ENCODE measurements at places on chromosomes 5 and 9.

- DNase-seq = no peak
Measured at GRCh38 chr9:107540164-107540561, 50.6 kb upstream of the KLF4 start.

DNA sequence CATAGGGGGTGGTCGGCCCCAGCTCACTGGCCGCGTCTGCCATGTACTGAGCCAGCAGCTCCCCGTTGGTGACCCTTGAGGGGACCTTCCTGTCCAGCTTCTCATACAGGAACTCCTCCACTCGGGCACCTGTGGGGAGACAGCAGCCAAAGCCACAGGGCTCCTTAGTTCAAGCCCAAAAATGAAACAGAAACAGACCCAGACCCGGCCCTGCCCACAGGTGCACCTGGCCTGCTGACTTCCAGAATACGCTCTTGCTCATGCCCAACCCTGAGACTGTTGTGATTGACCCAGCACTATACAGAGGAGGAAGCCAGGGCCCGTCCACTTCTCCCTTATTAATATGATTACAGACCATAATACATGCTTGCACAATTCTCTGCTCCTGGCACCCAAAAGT is 7.0 kb downstream of the SH3GLB2 start:
- no peak for DNase-seq

DNA sequence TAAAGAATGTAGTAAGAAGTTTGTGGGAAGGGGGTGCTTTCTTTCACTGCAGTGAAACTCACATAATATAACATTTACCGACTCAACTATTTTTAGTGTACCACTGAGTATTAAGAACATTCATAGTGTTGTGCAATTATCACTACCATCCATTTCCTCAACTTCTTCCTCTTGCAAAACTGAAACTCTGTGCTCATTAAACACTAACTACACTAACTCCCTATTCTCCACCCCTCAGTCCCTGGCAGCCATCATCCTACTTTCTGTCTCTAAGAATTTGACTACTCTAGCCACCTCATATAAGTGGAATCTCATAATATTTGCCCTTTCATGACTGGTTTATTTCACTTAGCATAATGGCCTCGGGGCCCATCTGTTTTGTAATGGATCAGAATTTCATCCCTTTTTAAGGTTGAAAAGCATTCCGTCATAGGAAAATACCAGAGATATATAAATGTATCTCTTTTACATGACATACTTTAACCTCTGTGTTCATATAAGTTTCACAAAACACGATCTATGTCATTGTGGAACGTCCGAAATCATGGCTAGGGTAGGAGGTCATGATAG is 56.3 kb upstream of the DIRAS2 start:
- DNase-seq = no peak

GRCh38 chr9:16417749-16418148 is 452.7 kb downstream of the BNC2 start:
- DNase-seq = no peak

GRCh38 chr5:53240661-53241060 is 131.1 kb upstream of the MOCS2 start:
- DNase-seq = no peak

- no peak for DNase-seq
Measured at GRCh38 chr9:12722131-12722530, 28.9 kb downstream of the TYRP1 start.

- no peak for DNase-seq
Measured at GRCh38 chr5:55601628-55602027, 66.9 kb upstream of the PLPP1 start.

Measured in non-pigmented ciliary epithelial cell (primary cell).